Cerebellum (tissue), 4 donors: ENCODE measurements at places on chromosomes 6 and 20. TPM values are rescaled to one million over a fixed set of nuclear protein-coding genes. Genes with fewer than 3 reads are reported as not detected.

SLC44A4 gene
- not detected for total RNA-seq

COL10A1 gene
- total RNA-seq = 0.09 TPM

C20orf141 gene
- not detected for total RNA-seq

LHFPL5 gene
- 1.00 TPM for total RNA-seq

EPB41L2 gene
- total RNA-seq = 45.4 TPM

C4B gene
- 8.6 TPM for total RNA-seq

PPP1R14C gene
- 30.2 TPM for total RNA-seq

ABCC10 gene
- total RNA-seq = 23.6 TPM

MDFI gene
- total RNA-seq = 51.2 TPM

BCAS1 gene
- 6.1 TPM for total RNA-seq

SLC24A3 gene
- 15.7 TPM for total RNA-seq

ADGRF5 gene
- total RNA-seq = 8.0 TPM

RAET1L gene
- not detected for total RNA-seq

ARFGEF3 gene
- total RNA-seq = 38.3 TPM

TAAR6 gene
- not detected for total RNA-seq

CUTA gene
- 66.1 TPM for total RNA-seq

PRELID3B gene
- 51.7 TPM for total RNA-seq

NNAT gene
- 629 TPM for total RNA-seq

EYS gene
- 7.5 TPM for total RNA-seq

NKAPL gene
- 2.5 TPM for total RNA-seq

AGPAT4 gene
- 78.3 TPM for total RNA-seq

TP53TG5 gene
- total RNA-seq = not detected

TAPBP gene
- 22.0 TPM for total RNA-seq

TRIM15 gene
- not detected for total RNA-seq

PKIG gene
- 19.7 TPM for total RNA-seq
